Effector memory CD4-positive, alpha-beta T cell (primary cell): ENCODE measurements at places on chromosomes 6 and 20.
A peak's percentile ranks its signal among the peaks of the same experiment; 100 is the strongest.

DNA sequence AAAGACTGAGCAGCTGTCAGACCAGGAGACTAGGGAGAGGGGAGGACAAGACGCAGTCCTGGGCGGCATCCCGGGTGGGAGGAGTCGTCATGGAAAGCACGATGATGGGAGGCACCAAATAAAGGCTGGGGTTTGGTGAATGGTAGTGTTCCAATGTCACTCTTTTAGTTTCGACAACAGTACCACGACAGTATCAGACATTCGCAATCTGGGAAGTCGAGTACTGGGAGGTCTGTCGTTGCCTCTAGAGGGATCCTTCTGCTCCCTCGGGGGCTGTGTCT, 32.1 kb downstream of the PSMG4 start:
- no peaks in the 10 kb centered on the region for H3K36me3 ChIP-seq
- no peaks in the 10 kb centered on the region for H3K27me3 ChIP-seq
- H3K27ac ChIP-seq, result no peak overlapping the region
- H3K4me1 ChIP-seq, result no peaks in the 10 kb centered on the region
- no peak for DNase-seq

DNA sequence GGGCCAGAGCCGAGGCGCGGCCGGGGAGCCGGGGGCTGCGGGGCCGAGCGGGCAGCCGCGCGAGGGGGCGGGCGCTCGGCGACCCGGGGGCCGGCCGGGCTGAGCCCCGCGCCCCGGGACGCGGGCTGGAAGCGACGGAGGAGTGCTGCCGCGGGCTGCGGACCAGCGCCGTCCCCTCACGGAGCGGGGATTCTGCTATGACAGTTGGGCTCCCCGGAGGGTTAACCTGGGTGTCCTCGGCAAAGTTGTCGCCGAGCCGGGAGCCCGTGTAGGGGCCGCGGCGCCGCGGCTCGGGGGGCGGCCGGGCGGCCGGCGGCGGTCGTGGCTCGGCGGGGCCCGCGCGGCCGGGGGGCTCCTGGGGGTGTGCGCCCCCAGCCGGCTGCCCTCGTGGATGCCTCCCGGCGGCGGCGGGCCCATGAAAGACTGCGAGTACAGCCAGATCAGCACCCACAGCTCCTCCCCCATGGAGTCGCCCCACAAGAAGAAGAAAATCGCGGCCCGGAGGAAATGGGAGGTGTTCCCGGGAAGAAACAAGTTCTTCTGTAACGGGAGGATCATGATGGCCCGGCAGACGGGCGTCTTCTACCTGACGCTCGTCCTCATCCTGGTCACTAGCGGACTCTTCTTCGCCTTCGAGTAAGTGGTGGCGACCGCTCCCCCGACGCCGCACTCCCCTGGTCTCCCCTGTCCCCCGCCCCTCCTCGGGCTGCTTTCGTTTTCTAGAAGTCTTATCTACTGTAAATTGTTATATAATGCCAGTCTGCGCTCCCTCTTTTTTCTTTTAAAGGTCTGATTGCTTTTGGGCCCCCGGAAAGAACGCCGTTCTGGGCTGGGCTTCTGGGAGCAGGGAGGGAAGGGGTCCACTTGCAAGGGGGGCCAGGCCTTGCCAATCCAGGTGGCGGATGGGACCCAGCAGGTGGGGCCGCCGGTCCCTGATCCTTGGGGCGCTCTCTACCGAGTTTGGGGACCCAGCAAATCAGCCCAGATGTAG, 936 bp downstream of the ZDHHC14 start:
- peak; percentile 37 for DNase-seq
- H3K27me3 ChIP-seq, result no peaks in the 10 kb centered on the region
- H3K4me1 ChIP-seq, result no peaks in the 10 kb centered on the region

DNA sequence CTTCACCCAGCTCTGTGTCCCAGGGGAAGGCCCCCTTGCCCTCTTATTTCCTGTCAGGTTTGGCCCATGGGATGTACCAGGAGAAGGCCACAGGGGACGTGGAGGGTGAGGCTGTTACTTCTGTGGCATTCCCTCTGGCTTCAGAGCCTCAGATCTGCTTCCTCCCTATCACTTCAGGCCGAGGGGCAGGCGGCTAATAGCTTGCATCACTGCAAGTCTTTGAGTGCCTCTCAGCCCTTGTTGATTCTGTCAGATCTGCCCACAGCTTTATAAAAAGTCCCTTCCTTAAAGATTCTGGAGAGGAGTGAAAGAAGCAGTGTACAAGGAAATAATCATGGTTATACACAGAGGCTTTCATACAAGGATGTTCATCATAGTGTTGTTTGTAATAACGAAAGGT, 86.9 kb downstream of the LRFN2 start:
- no peaks in the 10 kb centered on the region for H3K36me3 ChIP-seq
- no peaks in the 10 kb centered on the region for H3K27me3 ChIP-seq
- H3K27ac ChIP-seq, result no peak overlapping the region

- H3K27me3 ChIP-seq, result no peaks in the 10 kb centered on the region
- H3K4me3 ChIP-seq, result no peak overlapping the region
- H3K27ac ChIP-seq, result peak overlapping the region; percentile 8
- peaks cover 58% of the 10 kb centered on the region for H3K36me3 ChIP-seq
These were observed 4.9 kb downstream of the TUBB start for GRCh38 chr6:30724906-30725667.

- H3K4me3 ChIP-seq, result no peak overlapping the region
- no peaks in the 10 kb centered on the region for H3K27me3 ChIP-seq
- H3K4me1 ChIP-seq, result no peaks in the 10 kb centered on the region
- DNase-seq, result no peak
- H3K27ac ChIP-seq, result no peak overlapping the region
These were observed 46.3 kb upstream of the BCAS1 start for GRCh38 chr20:54116550-54117235.

DNA sequence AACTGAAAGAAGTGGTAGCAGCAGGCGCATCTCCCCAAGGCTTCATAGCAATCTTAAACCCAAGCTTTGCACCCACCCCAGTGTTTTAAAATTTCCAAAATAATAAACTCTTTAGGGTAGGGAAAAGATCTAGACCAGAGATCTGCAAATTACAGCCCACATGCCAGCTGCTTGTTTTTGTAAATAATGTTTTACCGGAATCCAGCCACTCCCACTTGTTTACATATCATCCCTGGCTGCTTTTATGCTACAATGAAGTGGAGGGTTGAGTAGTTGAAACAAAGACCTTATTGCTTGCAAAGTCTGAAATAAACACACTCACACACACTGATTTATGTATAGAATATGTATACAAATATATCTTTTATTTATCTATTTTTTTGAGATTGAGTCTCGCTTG, 30.0 kb downstream of the SLX4IP start:
- H3K27me3 ChIP-seq, result no peaks in the 10 kb centered on the region
- peaks cover 9% of the 10 kb centered on the region for H3K4me1 ChIP-seq
- H3K4me3 ChIP-seq, result no peak overlapping the region
- DNase-seq, result no peak
- no peaks in the 10 kb centered on the region for H3K36me3 ChIP-seq
- no peak overlapping the region for H3K27ac ChIP-seq

DNA sequence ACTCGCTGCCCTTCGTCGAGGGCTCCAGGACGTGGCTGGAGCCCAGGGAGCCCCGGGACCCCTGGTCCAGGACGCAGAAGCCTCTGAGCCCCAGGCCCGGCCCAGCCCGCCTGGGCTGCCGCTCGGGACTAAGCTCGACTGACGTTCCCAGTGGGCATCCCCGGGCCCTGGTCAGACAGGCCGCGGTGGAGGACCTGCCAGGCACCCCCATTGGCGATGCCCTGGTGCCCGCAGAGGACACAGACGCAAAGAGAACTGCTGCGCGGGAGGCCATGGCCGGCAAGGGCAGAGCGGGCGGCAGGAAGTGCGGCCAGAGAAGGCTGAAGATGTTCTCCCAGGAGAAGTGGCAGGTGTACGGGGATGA, 28.9 kb downstream of the ZNF831 start:
- no peaks in the 10 kb centered on the region for H3K4me1 ChIP-seq
- no peaks in the 10 kb centered on the region for H3K27me3 ChIP-seq
- H3K36me3 ChIP-seq, result peaks cover 24% of the 10 kb centered on the region
- H3K4me3 ChIP-seq, result no peak overlapping the region
- no peak overlapping the region for H3K27ac ChIP-seq

DNA sequence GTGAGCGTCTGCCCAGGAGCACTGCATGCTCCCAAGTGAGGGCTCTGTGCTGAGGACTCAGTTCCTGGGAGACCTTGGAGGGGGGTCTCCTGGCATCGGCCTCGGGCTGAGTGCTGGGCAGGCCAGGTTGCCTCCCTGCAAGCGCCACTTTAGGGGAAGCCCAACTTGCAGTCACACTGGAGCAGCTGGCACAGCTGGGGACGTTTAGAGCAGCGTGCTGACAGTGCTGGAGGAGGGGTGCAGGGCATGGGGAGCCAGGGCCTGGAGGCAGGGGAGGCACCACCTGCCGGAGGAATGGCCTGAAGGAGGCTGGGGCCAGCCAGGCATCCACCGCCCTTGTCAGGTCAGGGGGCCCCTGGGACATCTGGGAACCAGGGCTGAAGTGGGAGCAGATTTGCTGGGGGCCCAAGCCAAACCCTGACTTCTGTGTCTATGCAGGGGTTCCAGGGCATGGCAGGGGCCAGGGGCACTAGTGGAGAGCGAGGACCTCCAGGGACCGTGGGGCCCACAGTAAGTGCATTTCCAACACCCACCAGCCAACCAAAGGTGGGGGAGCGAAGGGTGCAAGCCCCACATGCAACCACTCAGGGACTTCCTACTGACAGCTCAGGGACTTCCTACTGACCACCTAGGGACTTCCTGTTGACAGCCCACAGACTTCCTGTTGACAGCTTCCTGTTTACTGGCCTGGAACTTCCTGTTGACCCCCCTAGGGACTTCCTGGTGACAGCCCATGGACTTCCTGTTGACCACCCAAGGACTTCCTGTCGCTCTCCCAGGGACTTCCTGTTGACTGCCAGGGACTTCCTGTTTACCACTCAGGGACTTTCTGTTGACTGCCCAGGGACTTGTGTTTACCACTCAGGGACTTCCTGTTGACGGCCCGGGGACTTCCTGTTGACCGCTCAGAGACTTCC, 33.6 kb downstream of the COL20A1 start:
- no peaks in the 10 kb centered on the region for H3K36me3 ChIP-seq
- no peak overlapping the region for H3K4me3 ChIP-seq
- no peaks in the 10 kb centered on the region for H3K27me3 ChIP-seq
- no peak for DNase-seq

DNA sequence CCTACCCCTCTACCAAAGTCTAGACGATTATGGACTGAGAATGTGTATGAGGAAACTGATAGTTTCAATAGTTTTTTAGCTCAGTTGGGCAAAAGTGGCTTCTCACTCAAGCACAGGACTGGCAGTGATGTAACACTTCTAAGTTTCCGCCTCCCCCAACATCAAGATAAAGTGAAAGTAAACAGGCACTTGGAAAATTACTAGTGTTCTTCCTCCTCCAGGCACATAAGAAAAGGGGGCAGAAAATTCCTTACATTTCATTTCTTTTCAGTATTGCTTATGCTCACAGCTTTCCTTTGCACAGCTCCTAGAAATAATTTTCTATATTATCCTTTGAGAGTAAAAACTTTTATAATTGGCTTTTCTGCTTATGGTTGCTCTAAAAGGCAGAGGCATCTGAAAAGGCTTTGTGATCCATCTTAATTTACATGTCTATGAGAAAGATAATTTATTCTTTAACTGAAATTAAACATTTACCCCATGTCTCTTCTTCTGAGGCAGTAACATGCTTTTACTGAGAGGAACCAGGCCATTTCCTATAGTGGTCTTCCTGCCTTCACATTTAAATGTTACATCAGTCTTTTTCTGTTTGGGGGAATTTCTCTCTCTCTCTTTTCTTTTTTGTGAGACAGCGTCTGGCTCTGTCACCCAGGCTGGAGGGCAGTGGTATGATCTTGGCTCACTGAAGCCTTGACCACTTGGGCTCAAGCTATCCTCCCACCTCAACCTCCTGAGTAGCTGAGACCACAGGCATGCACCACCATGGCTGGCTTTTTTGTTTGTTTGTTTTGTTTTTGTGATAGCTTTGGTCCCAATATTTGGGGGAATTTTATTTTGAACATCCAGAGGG, 65.0 kb upstream of the EEF1A1 start:
- DNase-seq, result peak; percentile 1
- H3K36me3 ChIP-seq, result no peaks in the 10 kb centered on the region
- H3K4me3 ChIP-seq, result peak overlapping the region; percentile 31
- peaks cover 12% of the 10 kb centered on the region for H3K4me1 ChIP-seq

GRCh38 chr6:24718449-24719124, 367 bp downstream of the C6orf62 start:
- no peaks in the 10 kb centered on the region for H3K27me3 ChIP-seq
- peaks cover 30% of the 10 kb centered on the region for H3K4me1 ChIP-seq

DNA sequence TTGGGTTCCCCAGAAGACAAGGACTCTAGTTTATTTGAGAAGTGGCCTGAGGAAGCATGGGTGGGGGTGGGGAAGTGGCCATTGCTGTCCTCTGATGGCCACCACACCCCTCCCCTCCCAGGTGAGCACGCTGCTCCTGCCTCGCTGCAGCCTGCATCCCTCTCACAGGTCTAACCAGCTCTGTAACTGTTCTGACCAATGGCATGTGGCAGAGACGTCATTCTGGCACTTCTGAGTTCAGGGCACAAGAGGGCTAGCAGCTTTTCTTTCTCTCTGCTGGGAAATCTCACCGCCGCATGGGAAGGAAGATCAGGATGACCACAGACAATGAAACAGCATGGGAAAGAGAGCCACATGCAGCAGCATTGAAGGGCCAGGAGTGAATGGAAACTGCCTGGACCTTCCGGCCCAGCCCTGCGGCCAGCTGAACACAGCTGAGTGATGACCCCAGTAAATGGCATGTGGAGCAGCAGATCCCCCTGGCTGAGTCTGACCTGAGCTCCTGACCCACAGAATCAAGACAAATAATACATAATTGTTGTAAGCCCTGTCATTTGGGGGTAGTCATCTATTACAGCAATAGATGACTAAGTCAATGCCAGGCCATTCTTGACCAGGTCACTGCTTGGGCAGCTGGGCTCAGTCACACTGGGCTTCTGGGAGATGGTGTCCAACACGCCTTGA, 179.8 kb downstream of the LINC00237 start:
- no peak overlapping the region for H3K27ac ChIP-seq
- H3K36me3 ChIP-seq, result no peaks in the 10 kb centered on the region
- DNase-seq, result no peak
- no peaks in the 10 kb centered on the region for H3K27me3 ChIP-seq
- H3K4me3 ChIP-seq, result no peak overlapping the region

DNA sequence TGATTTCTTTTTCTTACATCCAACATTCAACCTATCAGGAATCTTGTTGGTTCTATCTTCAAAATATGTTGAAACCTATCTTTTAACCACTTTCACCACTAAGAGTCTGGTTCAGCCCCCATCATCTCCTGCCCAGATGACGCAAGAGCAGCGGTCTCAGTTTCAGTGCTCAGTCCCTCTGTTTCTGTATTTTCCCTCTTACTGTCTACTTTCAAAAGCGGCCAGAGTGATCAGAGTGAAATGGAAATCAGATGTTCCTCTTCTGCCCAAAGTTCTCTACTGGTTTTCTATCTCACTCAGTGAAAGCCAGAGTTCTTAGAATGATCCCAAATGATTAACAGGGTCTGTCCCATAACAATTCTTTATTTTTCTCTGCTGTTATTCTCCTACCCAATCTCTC, 147.9 kb upstream of the PDE7B start:
- no peak overlapping the region for H3K4me3 ChIP-seq
- no peak for DNase-seq
- H3K4me1 ChIP-seq, result no peaks in the 10 kb centered on the region
- no peaks in the 10 kb centered on the region for H3K27me3 ChIP-seq
- H3K36me3 ChIP-seq, result no peaks in the 10 kb centered on the region
